ENCODE measurements at places on chromosomes 5 and 9.

DNA sequence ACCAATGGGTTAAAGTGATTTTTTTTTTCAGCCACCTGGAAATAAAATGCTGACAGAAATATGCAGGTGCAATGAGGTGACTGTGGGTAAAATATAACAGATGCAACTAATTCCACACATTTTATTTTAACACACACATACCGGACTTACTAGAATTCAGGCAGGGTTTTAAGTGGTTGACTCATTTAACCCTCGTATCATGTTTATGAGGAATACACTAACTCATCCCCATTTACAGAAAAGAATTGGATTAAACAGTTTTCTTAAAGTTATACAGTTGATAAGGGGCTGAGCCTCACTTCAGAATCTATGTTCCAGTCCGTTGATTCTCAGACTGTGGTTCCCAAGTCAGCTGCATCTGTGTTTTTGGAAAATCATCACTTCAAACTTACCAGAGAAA, 207.5 kb downstream of the CHSY3 start:
- no peak overlapping the region for H3K27ac ChIP-seq
- no peaks in the 10 kb centered on the region for H3K36me3 ChIP-seq
- no peak overlapping the region for H3K4me3 ChIP-seq
- DNase-seq: no peak

- no peak overlapping the region for H3K27ac ChIP-seq
- DNase-seq: no peak
- no peaks in the 10 kb centered on the region for H3K27me3 ChIP-seq
- H3K4me1 ChIP-seq: peaks cover 54% of the 10 kb centered on the region
Observed at GRCh38 chr9:113559834-113560800, 96.6 kb downstream of the RGS3 start.

DNA sequence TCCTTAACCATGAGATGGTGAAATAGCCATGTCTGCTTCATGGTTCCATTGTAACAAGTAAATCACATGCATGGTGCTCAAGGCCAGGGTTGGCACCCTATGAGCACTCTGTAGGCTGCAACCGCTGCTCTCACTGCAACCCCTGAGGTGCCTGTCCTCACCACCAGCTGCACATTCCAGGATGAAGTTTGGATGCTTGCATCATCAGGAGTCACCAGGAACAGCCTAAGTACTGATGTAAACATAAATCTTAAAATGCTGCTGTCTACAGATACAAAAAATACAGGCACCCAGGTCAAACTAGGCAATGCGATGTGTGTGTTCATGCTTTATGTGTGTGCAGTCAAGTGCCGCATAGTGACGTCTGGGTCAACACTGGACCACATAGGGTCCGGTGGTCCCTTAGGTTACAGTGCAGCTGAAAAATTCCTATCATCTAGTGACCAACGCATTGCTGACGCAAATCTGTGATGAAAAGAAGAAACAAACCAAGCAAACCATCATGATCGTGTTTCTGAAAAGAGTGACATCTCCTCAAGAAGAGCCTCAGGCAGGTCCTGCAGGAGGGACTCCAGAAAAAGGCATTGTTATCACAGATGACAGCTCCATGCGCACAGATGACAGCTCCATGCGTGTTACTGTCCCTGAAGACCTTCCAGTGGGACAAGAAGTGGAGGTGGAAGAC, 234.8 kb downstream of the AUH start:
- no peak for DNase-seq
- H3K27ac ChIP-seq: no peak overlapping the region
- no peaks in the 10 kb centered on the region for H3K27me3 ChIP-seq
- peaks cover 3% of the 10 kb centered on the region for H3K4me1 ChIP-seq
- H3K4me3 ChIP-seq: no peak overlapping the region

GRCh38 chr5:27489701-27490100, 451.3 kb upstream of the CDH9 start:
- H3K36me3 ChIP-seq: no peaks in the 10 kb centered on the region
- H3K27me3 ChIP-seq: no peaks in the 10 kb centered on the region
- H3K4me1 ChIP-seq: no peaks in the 10 kb centered on the region
- no peak overlapping the region for H3K4me3 ChIP-seq

GRCh38 chr5:155434681-155435080, 421.1 kb downstream of the KIF4B start:
- H3K27me3 ChIP-seq: no peaks in the 10 kb centered on the region
- H3K36me3 ChIP-seq: no peaks in the 10 kb centered on the region
- H3K4me3 ChIP-seq: no peak overlapping the region
- no peak for DNase-seq
- no peak overlapping the region for H3K27ac ChIP-seq

- H3K4me1 ChIP-seq: peaks cover 98% of the 10 kb centered on the region
- peak overlapping the region; percentile 88 for H3K27ac ChIP-seq
- peak; percentile 59 for DNase-seq
- peaks cover 9% of the 10 kb centered on the region for H3K36me3 ChIP-seq
- H3K27me3 ChIP-seq: no peaks in the 10 kb centered on the region
- H3K4me3 ChIP-seq: no peak overlapping the region
Observed at GRCh38 chr5:132426525-132427138, 57.1 kb downstream of the SLC22A5 start.

- H3K4me1 ChIP-seq: no peaks in the 10 kb centered on the region
- no peaks in the 10 kb centered on the region for H3K36me3 ChIP-seq
- H3K27ac ChIP-seq: no peak overlapping the region
- H3K27me3 ChIP-seq: no peaks in the 10 kb centered on the region
- DNase-seq: no peak
- H3K4me3 ChIP-seq: no peak overlapping the region
Observed at GRCh38 chr5:83363111-83363885, 108.2 kb upstream of the VCAN start.

DNA sequence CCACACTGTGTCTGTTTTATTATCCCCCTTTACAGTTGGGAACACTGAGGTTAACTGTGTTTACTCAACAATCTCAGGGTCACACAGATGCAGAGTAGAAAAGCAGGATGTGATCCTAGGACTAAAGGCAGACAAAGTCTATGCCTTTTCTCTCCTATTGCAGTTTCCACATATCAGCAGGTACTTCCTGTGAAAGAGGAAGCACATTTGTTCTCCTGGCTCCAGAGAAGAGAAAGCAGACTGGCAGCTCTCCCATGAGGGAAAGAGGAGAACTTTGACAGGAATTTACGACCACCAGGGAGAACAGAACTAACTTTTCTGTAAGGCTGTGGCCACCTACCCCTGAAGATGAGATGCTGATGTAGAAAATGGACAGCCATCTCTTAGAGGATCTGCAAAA, 84.2 kb upstream of the TNC start:
- peaks cover 6% of the 10 kb centered on the region for H3K4me1 ChIP-seq
- H3K27me3 ChIP-seq: no peaks in the 10 kb centered on the region
- no peak for DNase-seq
- no peak overlapping the region for H3K4me3 ChIP-seq
- H3K36me3 ChIP-seq: no peaks in the 10 kb centered on the region
- H3K27ac ChIP-seq: no peak overlapping the region

DNA sequence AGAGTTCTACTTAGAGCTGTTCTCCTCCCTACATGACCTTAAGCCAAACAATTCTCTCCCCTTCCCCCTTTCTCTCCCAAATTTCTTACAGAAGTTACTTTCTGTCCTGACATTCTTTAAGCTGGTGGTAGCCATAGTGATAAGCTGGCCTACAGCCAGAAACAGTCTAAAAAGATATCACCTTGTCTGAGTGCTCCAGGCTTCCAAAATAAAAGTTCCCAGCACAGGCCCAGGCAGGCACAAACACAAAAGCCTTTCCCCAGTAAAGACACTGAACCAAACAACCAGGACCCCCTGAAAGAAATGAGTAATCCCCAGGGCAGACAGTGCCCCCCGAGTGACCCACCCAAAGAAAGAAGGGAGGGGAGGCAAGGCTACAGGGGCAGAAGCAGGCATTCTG, 19.2 kb downstream of the SIL1 start:
- no peak for DNase-seq
- H3K27me3 ChIP-seq: no peaks in the 10 kb centered on the region
- no peaks in the 10 kb centered on the region for H3K36me3 ChIP-seq
- H3K4me1 ChIP-seq: peaks cover 12% of the 10 kb centered on the region
- no peak overlapping the region for H3K4me3 ChIP-seq
